ENCODE measurements at places on chromosomes 13 and 19. TPM values are rescaled to one million over a fixed set of nuclear protein-coding genes. Genes with fewer than 3 reads are reported as not detected.

Gene ADAMTSL5
- 0.07 TPM for total RNA-seq

Gene ZNF439
- 4.5 TPM for total RNA-seq

GRCh38 chr19:13005861-13006370 is 10.6 kb downstream of the NFIX start:
- DNase-seq: no peak

- no peak for DNase-seq
These were observed 646 bp downstream of the TMEM161A start for GRCh38 chr19:19137556-19138108.

- DNase-seq: no peak
These were observed 12.7 kb upstream of the SERPINE3 start for GRCh38 chr13:51326777-51327176.

DNA sequence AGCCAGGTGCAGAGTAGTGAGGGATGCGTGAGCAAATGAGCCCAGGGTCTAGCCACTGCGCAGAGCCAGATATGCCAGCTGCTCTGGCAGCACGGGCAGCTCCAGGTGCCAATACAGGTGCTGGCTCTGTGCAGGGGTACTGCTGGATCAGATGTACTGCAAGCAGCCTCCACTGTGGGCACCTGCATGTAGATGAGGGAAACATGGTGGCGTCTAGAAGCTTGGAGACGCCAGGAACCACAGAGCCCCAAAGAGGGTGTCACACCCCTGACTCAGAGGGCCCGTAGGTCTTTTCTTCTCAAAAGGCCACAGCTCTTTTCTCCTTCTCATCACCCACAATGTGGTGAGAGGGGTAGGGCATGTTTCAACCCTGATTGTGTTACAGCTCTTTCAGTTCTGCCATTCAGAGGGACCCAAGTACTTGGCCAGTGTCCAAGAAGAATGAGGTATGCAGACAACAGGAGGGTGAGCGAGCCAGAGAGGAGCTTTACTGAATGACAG is 244.4 kb upstream of the SLITRK1 start:
- DNase-seq: no peak

DNA sequence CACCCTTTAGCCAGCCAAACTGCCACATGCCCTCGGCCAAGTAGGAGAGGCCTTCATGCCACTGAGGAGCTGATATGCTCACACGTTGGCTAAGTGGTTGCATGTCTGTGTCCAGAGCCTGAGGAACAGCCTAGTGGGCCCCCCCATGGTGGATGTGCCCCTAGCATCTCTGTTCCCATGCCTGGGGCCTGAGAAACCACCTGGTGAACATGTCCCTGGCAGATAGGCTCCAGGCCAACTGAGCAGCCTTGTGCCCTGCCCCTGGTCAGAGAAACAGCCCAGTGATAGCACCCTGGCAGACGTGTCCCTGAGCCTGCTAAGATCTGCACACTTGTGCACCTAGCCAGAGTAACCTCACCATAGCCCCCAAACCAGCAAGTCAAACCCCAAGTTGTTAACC is 121.8 kb upstream of the WASF3 start:
- DNase-seq: no peak

- DNase-seq: no peak
These were observed 1.7 kb downstream of the ZNF264 start for GRCh38 chr19:57192993-57193392.

DNA sequence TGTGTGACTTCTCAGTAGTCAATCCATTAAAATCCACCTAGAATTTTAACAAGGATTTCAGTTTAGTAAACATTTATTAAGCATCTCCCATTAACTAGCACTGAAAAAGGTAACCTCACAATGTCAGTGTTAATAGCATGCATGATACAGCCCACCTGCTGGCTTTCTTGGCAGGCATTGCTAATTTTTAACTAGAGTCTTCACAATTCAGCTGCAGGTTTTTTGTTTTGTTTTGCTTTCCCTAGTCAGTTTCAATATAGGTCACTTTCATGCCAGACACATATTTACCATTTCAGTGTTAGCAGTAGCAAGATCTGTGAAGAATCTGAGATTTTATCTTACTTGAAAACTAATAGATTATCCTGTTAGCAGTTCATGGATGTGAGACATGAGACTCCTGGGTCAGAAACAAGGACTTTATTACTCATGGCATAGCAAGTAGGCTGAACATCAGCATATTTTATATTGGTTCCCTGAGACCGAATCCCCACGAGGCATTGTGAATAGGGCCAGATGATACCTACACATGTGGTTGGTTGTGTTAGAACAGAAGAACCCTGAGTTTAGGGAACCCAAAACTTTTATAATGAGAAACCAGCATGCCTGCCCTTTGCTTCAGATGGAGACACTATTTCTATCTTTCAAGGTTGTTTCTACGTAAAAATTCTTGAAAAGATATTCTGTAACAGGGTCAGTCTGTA is 198.0 kb upstream of the HTR2A start:
- DNase-seq: no peak

DNA sequence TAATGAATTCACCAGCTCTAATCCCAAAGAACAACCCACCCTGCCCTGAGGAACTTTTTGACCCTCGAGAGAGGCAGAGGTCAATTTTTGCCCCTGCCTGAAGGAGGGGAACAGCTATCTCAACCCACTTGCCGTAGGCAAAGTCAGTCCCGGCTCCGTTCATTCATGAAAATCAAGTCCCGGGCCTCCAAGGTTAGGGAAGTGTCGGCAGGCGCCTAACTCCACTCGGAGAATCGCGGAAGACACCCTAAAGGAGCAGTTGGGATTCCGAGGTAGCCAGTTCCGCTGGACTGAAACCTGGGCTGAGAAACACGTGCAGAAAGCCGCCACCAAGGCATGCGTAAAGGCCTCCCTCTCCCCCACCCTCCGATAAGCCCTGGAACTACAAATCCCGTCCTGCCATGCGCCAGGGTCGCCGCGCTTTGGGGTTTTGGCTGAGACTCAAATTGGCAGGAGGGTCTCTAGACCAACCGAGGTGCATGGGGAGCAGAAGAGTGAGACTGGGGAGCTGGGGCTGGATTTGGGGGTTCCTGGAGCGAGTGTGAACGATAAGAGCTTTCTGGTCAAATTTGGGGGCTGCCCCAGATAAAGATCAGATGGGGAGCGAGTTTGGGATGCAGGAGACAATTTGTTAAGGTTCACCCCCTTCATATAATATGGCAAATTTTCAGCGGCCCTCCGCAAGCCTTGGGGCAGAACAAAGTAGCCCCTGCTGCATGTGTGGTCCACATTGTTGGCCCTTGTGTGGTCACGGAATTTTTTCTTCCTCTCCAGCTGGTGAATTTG is at the start of gene TNPO2:
TNPO2 (minus strand) TSS at position 292 of the 786 bp plus-strand sequence. CDS start 2,955 bp downstream, outside the sequence.
- DNase-seq: no peak

DNA sequence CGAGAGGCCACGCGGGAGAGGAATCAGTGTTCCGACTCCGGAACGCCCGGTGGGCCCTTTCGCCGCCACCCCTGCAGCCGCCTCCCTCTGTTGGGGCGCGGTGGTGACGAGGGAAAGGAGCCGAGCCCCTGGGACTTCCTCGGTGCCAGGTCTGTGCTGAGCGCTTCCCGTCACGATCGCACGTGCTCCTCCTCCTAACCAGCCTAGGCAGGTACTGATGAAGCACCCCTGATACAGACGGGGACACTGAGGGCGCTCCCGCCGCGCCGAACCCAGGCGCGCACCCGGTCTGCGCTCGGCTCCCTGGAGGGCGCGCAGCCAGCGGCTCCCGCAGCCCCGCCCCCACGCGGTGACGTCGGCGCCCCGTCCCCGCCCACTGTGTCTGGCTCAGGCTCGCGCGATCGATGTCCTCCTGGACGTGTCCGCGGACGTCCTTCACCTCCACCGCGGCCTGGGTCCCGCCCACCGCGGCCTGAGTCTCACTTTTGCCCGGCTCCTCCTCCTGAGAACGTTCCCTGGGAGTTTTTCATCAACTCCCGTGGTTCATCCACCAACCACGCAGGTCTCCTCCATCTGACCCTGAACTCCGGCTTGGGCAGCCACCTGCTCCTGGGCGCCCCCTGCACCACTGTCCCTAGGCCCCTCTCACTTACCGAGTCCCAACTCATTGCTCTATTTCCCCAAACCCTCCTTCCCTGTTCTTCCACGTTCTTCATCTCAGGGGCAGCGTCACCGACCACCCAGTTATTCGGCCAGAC is 2.6 kb upstream of the KLK15 start:
- DNase-seq: no peak

All from pulmonary artery endothelial cell (primary cell).